ENCODE measurements at places on chromosomes 11 and 22.

DNA sequence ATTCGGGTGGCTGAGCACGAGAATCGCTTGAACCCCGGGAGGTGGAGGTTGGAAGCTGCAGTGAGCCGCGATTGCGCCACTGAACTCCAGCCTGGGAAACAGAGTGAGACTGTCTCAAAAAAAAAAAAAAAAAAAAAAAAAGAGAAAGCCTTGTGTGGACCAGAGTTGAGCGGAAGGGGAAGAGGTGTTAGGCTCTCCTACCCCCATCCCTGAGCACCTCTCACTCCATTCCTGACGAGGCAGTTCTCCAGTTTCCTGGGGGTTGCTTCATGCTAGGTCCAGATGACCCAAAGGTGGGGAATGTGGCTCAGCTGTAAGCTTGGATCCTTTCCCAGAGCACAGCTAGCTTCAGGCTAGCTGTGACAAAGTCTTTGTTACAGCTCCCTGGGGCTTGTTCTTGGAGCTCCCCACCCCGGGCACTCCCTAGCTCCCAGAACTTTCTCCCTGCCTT lies 8.8 kb upstream of the DNAL4 start:
- no peak for DNase-seq

DNA sequence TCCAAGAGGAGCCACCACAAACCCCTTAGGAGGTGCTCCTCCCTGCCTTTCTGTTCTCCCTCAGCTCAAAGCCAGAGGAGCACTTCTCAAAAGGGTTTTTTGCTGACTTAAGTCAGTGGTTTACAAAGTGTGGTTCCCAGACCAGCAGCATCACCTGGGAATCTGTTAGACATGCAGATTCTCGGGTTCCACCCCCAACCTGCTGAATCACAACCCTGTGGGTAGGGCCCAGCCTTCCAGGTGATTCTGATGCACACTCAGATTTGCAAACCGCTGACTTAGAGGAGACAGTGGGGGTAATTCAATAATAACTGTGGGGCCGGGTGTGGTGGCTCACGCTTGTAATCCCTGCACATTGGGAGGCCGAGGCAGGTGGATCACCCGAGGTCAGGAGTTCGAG lies 22.8 kb downstream of the CREB3L1 start:
- no peak for DNase-seq

DNA sequence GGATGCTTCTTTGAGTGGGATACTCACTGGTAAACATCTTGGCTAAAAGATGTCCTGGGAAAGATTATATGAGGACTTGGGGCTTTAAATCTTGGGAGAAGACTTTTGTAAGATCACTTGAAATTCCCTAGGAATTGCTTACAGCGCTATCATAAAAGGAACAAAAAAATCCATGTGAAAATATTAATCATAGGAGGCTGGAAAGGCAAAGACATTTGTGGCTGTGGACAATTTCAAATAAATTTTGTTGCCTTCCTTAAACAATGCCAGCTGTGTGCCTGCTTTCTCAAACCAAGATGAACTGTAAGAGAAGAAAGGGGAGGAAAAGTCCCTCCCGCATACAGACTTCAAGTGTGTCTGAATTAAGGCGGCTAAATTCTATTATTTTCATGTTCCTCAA lies 75.6 kb downstream of the SNX19 start:
- no peak for DNase-seq

DNA sequence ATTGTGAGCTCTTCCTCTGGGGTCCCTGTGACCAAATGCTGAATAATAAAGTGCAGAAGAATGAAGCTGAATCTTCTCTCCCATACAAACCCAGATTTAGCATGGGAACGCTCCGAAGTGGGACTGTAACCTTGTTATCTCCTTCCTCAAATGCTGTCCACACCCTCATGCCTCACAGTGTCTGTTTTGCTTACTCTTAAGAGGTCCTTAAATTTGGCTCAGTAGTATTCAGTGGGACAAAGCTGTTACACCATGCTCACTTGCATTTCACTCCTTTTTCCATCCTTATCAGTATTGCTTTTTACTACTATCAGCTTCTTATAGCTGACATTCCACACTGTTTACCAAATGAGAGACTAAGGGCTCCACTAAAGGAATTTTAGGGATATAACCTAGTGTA lies 13.8 kb upstream of the AMOTL1 start:
- DNase-seq: no peak

GRCh38 chr11:71080239-71081097 lies 171.9 kb downstream of the SHANK2 start:
- DNase-seq: peak; percentile 74

GRCh38 chr11:130369713-130370112 lies 55.0 kb upstream of the ZBTB44 start:
- DNase-seq: no peak

GRCh38 chr11:31651208-31651607 lies 141.6 kb downstream of the ELP4 start:
- DNase-seq: no peak

- no peak for DNase-seq
These were observed 72.6 kb upstream of the RAB1B start for GRCh38 chr11:66195867-66196266.
